ENCODE measurements at places on chromosomes 6 and 20.

GRCh38 chr6:25176466-25176865 lies 102.7 kb upstream of the CARMIL1 start:
- DNase-seq, result no peak

DNA sequence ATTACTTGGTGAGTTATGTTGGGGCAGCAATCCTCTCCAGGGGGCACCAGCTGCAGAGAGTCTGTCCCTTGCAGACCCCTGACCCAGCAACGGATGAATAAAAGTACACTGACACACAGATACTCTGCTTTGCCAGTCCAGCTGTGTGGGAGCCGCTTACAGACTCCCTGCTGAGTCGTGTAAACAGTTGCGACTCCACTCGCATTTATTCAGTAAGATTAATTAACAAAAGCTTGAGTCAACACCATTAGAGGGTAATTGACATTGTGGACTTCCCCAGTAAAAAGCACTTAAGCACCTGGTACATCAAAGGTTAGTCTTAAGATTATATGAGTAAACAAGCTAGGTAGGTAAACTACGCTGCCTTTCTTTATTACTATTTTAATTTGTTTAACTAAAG lies 92.0 kb upstream of the TMEM181 start:
- DNase-seq, result no peak

DNA sequence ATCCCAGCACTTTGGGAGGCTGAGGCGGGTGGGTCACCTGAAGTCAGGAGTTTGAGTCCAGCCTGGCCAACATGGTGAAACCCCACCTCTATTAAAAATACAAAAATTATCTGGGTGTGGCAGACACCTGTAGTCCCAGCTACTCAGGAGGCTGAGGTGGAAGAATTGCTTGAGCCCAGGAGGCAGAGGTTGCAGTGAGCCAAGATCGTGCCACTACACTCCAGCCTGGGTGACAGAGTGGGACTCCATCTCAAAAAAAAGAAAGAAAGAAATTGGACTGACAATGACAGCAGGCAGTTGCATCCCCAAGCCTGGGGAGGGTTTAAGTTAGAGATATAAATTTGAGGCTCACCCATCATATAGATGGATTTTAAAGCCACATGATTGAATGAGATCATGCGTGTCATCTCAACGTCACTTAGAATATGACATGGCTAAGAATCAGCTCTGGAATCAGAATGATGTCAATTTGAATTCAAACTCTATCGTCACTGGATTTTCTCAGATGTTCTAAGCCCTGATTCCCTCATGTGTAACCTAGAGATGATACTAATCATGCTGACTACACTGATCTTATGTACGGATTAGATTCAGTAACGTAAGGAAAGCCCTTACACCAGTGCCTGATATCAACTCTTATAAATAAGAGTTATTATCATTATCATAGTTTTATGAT lies 534.0 kb upstream of the JARID2 start:
- DNase-seq, result no peak

- DNase-seq, result no peak
These were observed 29.2 kb upstream of the ZNFX1 start for GRCh38 chr20:49306903-49307620.

DNA sequence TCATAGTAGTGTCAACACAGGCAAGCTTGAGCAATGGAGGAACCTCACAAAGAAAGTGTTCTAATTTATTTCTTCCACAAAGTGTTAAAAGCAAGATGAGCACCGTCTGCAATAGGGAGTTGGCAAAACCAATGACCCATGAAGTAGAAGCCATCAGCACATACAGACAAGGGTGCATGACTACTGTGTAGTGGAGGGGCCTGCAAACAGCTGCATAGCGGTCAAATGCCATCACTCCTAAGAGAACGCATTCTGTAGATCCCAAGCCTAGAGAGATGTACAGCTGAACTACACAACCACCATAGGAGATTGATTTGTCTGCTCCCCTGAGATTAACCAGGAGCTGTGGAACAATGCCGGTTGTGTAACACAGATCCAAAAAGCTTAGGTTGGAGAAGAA lies 26.8 kb upstream of the ZNF165 start:
- DNase-seq, result no peak

DNA sequence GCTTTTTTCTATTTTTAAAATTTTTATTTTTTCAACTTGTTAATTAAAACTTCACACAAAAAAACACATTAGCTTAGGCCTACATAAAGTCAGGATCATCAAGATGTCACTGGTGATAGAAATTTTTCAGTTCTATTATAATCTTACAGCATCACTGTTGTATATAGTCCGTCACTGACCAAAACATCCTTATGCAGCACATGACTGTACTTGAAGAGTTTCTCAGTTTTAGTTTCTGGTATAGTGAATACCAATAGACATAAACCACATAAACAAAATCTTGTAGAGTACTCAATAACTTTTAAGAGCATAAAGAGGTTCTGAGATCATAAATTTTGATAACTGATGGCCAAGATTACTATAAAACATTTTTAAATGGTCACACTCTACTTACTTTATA lies 71.8 kb downstream of the ASCC3 start:
- no peak for DNase-seq

GRCh38 chr20:60052322-60052721 lies 94.1 kb downstream of the CDH26 start:
- no peak for DNase-seq

- DNase-seq, result no peak
These were observed 3.6 kb upstream of the SLC17A4 start for GRCh38 chr6:25750906-25751305.

- peak; percentile 9 for DNase-seq
These were observed 160.9 kb upstream of the SPTLC3 start for GRCh38 chr20:12847872-12848271.

GRCh38 chr6:128403618-128404444 lies 116.6 kb downstream of the PTPRK start:
- DNase-seq, result no peak

GRCh38 chr20:43271980-43272379 lies 82.3 kb upstream of the PTPRT start:
- DNase-seq, result no peak

GRCh38 chr6:78908621-78909020 lies 41.3 kb downstream of the IRAK1BP1 start:
- DNase-seq, result no peak

DNA sequence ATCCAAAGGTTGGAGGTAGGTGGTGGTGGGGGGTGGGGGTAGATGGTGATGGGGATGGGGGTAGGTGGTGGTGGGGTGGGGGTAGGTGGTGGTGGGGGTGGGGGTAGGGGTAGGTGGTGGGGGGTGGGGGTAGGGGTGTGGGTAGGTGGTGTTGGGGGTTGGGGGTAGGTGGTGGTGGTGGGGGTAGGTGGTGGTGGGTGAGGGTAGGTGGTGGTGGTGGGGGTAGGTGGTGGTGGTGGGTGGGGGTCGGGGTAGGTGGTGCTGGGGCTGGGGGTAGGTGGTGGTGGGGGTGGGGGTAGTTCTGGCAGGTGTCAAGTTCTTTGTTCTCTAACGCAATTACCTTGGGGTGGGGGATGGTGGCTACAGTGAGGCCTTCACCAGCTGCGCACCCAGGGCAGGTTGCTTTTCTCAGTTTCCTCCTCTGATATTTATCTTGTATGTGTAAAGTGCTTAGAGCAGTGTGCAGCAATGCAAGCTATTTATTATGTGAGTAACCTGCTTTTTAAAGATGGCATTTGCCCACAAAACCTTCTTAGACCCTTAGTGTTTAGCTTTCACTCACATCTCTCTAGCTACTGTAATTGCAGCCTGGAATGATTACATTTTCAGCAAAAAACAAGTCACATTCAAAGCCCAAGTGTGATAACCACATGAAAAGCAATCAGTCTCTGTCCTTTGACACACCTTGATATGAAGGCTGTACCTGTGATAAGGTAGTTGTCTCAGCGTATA lies 8.2 kb upstream of the CCDC167 start:
- no peak for DNase-seq

DNA sequence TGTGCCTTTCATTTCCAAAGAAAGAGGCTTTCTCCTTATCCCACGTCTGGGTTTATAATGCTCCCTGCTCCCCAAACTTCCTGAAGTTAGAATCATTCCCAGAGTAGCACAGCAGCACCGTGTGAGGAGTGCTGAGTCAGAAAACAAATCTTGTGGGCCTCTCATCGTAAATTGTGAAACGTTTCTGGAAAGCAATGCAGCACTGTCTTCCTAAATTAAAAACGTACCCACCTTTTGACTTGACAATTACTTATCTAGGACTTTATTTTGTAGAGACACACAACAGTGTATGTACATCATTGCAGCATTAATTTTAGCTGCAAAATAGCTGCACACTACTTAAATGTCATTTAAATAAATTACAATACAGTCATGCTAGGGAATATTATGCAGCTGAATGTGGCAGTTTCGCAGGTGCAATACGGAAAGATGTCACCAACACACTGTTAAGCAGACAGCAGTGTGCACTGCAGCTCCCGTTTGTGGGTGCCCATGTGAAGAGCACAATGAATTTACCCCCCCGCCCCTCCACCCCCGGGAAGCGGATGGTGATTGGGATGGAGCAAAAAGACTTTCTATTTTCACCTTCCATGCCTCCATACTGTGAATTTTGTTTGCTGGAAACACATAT lies 30.8 kb downstream of the RRBP1 start:
- DNase-seq, result peak; percentile 43

- DNase-seq, result no peak
These were observed 59.0 kb downstream of the MAP7 start for GRCh38 chr6:136491251-136491650.

- DNase-seq, result no peak
These were observed 213.2 kb upstream of the FLRT3 start for GRCh38 chr20:14550655-14551054.

DNA sequence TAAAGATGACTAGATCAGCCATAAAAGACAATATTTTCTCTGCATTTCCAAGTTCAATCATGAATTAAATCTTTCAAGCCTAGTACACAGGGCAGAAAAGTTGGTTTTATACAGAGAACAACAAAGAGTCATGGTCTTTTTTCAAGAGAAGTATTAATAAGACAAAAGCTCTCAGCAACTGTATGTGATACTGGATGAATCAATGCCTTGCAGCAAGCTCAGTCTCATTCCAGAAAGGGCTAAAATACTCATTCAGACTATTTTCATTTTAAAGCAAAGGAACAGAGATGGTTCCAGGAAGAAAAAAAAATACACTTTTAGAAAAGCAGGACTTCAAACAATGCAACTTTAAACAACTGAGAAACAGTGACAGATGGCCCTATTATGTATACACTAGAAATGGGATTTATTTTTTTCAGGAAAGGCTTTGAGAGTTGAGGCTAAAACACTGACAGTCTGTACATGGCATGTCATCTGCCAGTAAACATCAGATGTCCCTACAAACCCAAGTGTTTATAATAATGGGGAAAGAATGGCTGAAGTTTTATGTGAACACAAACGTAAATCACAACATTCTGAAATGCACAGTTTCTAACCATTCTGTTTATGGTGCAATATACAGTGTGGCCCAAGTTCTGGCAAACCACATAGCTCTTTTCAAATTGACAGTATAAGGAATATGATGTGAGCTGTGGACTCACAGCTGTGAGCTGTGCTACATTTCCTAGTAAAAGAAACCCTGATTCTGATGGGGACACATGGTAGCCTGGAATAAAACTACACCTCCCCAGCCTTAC lies 114.3 kb upstream of the DST start:
- DNase-seq, result no peak

DNA sequence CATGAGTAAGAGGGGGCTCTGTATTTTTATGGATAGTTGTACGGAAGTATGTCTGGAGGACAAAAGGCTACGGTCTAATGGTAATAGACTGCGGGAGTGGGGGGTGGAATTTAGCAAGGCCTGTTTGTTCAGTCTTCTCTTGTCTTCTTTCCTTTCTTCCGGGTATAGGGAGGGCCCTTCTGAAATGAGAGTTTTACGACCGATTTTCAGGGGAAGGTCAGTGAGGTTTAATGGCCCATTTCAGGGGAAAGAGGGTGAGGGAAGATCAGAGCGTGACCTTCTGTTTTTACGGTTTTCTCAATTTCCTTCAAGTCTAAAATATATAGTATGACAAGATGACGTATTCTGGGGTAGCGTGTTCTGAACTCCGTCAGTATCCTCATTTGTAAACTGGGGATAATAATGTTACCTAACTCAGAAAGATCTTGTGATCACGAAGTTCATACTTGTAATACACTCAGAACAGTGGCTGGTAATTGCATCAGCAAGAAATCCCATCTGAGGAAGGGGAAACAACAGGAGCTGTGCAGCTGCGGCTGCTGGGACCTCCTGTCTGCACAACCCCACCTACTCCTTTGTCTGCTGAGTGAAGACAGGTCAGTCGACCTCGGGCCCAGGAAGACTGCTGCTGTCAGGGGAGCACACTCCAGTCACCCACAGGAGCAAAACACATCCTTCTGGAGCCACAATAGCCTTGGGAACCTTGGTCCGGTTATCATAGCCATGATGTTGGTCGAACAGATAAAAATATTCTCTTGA lies 90.4 kb downstream of the MAP3K7 start:
- no peak for DNase-seq

- peak; percentile 24 for DNase-seq
These were observed 250.8 kb downstream of the LAMA2 start for GRCh38 chr6:129133770-129134192.

- no peak for DNase-seq
These were observed 2.0 kb upstream of the RSPO4 start for GRCh38 chr20:1003920-1004697.

- DNase-seq, result no peak
These were observed 21.1 kb upstream of the CCM2L start for GRCh38 chr20:31989030-31989645.

GRCh38 chr6:73579851-73580246 lies 59.0 kb upstream of the EEF1A1 start:
- peak; percentile 90 for DNase-seq

DNA sequence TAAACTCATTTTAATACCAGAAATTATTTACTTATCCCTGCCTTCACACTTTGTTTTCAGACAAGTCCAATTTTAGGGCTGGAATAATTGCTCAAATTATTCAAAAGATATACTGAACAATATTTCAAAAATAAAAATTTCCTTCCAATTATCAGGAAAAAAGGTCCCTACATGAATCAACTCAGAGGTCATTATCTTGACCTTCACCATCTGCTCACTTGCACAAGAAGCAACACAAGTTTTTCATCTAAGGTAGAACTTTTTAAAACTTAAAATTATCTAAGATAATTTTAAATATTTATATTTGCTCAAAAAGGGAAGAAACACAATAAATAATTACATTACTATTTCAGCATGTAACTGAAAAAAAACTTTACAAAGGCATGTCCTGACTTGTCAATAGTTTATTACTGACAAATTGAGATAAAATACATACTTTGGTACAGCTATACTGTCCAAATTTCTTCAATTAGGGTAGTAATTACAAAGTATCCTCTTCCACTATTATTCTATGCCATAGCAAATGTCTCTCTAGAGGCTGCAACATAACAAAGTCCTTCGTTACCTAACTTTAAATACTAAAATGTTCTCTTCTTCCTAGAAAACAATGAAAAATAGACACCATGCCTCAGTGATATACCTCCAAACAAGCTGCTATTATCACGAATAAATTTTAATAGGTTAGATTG lies 2.4 kb downstream of the CEP85L start:
- DNase-seq, result no peak

DNA sequence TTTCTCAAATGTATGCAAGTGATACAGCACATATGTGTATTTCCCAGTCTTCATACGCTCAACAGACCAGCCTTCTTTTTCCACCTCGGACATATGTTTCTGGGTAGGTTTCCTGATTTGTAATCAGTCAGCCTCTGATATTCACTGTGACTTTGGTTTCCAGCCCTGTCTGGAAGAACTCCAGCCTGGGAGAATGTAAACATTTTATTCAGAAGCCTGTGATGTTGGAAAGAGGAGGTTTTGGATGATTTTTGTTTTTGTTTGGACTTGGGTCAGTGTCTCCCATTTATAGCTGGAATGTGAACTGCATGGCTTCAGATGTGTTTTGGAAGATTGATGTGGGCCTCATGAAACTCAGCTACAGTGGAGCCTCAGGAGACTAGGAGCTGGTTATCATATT lies 172.2 kb upstream of the CENPW start:
- DNase-seq, result no peak
